Heart right ventricle (tissue), 16 donors: ENCODE measurements at places on chromosomes 4 and X.

GRCh38 chrX:40201329-40201885, 103.6 kb upstream of the BCOR start:
- no peak for DNase-seq

- no peak for DNase-seq
These were observed 57.8 kb downstream of the GPRIN3 start for GRCh38 chr4:89249716-89250361.

DNA sequence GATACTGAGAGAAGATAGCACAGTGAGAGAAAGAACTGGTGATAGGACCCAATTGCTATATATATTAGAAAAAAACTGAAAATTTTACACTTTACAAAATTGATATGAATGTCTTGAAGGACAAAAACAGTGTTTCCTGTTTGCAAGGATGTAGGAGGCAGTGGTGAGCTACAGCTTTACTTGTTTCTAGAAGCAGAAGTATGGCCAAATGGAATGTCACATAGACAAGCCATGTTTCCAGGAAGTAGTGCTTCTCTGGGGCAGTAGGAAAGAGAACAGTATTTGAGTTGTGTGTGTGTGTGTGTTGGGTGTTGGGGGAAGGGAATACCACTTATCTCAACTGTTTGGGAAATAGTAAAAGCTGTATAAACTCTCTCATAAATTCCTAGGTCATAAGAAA, 60.9 kb upstream of the IBSP start:
- no peak for DNase-seq

- DNase-seq, result no peak
These were observed 586.9 kb upstream of the INTU start for GRCh38 chr4:127045861-127046260.
